Muscle of leg (tissue), 16 donors: ENCODE measurements at places on chromosomes 2 and 18.

GRCh38 chr2:145495590-145495989, 975.7 kb upstream of the ZEB2 start:
- no peaks in the 10 kb centered on the region for H3K36me3 ChIP-seq
- no peaks in the 10 kb centered on the region for H3K27me3 ChIP-seq
- no peak for DNase-seq
- H3K27ac ChIP-seq: no peak overlapping the region
- H3K4me3 ChIP-seq: no peak overlapping the region

- DNase-seq: no peak
- no peak overlapping the region for H3K4me3 ChIP-seq
- H3K4me1 ChIP-seq: peaks cover 6% of the 10 kb centered on the region
- no peaks in the 10 kb centered on the region for H3K36me3 ChIP-seq
- H3K27me3 ChIP-seq: no peaks in the 10 kb centered on the region
These were observed 24.8 kb upstream of the ACYP2 start for GRCh38 chr2:54090521-54091117.

DNA sequence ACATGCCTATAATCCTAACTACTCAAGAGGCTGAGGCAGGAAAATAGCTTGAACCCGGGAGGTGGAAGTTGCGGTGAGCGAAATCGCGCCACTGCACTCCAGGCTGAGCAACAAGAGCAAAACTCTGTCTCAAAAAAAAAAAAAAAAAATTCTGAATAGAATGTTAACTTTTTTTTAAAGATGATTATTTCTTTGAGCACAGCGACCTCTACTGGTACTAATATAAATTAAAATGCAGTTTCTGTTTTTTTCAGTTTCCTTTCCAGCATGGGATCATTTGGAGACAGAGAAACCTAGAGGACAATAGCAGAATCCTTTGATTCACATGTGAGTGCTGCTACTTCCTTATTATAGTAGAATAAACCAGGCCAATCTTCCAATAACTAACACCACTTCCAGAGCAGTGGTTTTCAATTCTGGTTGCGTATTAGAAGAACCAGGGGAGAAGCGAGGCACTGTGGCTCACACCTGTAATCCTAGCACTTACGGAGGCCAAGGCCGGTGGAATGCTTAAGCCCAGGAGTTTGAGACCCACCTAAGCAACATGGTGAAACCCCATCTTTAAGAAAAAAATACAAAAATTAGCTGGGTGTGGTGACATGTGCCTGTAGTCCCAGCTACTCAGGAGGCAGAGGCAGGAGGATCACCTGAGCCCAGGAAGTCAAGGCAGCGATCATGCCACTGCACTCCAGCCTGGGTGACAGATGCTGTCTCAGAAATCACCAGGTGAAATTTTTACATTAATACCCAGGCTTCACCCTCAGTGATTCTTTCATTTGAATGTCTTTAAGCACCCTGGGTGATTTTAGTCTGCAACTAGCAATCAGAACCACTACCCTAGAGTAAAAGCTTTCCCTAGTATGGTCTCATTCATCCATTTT, 10.1 kb downstream of the SRSF7 start:
- H3K36me3 ChIP-seq: peaks cover 44% of the 10 kb centered on the region
- H3K4me1 ChIP-seq: no peaks in the 10 kb centered on the region
- DNase-seq: peak; percentile 68
- H3K27me3 ChIP-seq: no peaks in the 10 kb centered on the region
- H3K27ac ChIP-seq: no peak overlapping the region

GRCh38 chr2:239600001-239600593, 199.3 kb upstream of the HDAC4 start:
- H3K27ac ChIP-seq: no peak overlapping the region
- H3K27me3 ChIP-seq: peaks cover 10% of the 10 kb centered on the region
- H3K36me3 ChIP-seq: no peaks in the 10 kb centered on the region

- no peak overlapping the region for H3K4me3 ChIP-seq
- no peaks in the 10 kb centered on the region for H3K27me3 ChIP-seq
These were observed 267.2 kb downstream of the CDH20 start for GRCh38 chr18:61600422-61600821.

- no peak overlapping the region for H3K27ac ChIP-seq
- H3K27me3 ChIP-seq: no peaks in the 10 kb centered on the region
- peaks cover 13% of the 10 kb centered on the region for H3K36me3 ChIP-seq
- DNase-seq: no peak
These were observed 8.9 kb upstream of the SPDYA start for GRCh38 chr2:28801726-28802125.

GRCh38 chr2:105748566-105748965, 3.9 kb downstream of the NCK2 start:
- DNase-seq: no peak
- no peaks in the 10 kb centered on the region for H3K27me3 ChIP-seq
- no peak overlapping the region for H3K27ac ChIP-seq

- H3K4me1 ChIP-seq: no peaks in the 10 kb centered on the region
- peaks cover 37% of the 10 kb centered on the region for H3K36me3 ChIP-seq
- no peak overlapping the region for H3K27ac ChIP-seq
- H3K4me3 ChIP-seq: no peak overlapping the region
- DNase-seq: no peak
These were observed 26.2 kb downstream of the GPATCH11 start for GRCh38 chr2:37110306-37111212.

DNA sequence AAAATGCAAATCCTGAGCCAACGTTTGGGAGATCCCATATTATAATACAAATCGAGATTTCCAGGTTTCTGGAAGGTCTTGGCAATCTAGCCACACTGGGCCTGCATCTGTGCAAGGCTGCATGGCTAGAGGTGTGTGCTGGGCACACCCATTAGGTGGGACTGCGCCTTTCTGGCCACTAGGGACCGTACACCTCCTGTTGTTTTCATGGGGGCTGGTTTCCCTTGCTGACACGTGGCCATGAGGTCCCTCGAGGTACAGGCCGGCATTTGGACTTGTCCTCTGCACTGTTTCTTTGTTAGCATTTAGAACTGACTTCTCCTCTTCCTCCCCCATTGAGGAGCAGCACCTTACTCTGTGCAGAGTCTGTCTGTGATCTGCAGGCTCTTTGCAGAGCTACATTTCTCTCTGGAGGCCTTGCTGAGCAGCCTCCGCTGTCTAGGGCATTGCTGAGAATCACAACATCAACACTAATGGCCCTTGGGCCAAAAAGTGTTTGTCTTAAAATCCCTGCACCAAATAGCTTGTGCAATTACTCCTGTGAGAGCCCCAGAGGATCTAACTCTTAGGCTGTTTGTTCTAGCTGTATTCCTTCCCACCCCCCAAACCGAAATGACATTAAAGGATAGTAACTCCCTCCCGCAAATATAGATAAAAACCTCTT, 131.2 kb downstream of the NEDD4L start:
- H3K4me1 ChIP-seq: peaks cover 9% of the 10 kb centered on the region
- H3K4me3 ChIP-seq: no peak overlapping the region
- DNase-seq: no peak

GRCh38 chr2:108184419-108184818, 55.3 kb upstream of the SULT1C3 start:
- no peaks in the 10 kb centered on the region for H3K27me3 ChIP-seq
- H3K27ac ChIP-seq: no peak overlapping the region
- no peak overlapping the region for H3K4me3 ChIP-seq
- H3K4me1 ChIP-seq: no peaks in the 10 kb centered on the region
- no peaks in the 10 kb centered on the region for H3K36me3 ChIP-seq
- DNase-seq: no peak

GRCh38 chr18:45046228-45046627, 365.5 kb downstream of the SETBP1 start:
- no peak for DNase-seq
- no peaks in the 10 kb centered on the region for H3K27me3 ChIP-seq
- H3K4me1 ChIP-seq: peaks cover 5% of the 10 kb centered on the region
- H3K4me3 ChIP-seq: no peak overlapping the region

DNA sequence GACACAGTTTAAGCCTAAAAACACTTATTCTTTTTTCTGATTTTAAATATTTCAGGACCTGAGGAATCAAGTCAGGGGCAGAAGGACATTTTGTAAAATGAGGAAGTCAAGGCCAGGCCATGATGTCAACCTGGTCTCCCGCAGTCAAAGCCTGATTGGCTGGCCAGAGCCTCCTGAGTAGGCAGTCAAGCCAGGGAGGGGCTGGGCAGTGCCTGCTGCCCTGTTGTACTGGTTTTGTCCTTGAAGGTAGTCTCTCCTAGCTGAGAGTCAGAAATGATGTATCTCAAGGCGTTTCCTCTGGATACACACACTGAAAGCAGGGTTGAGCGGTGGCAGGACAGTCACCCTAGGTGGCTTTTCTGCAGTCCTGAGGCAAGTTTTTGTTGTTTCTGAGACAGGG, 19.8 kb downstream of the CCT7 start:
- no peak overlapping the region for H3K4me3 ChIP-seq
- no peaks in the 10 kb centered on the region for H3K4me1 ChIP-seq
- no peak overlapping the region for H3K27ac ChIP-seq
- peaks cover 66% of the 10 kb centered on the region for H3K36me3 ChIP-seq

DNA sequence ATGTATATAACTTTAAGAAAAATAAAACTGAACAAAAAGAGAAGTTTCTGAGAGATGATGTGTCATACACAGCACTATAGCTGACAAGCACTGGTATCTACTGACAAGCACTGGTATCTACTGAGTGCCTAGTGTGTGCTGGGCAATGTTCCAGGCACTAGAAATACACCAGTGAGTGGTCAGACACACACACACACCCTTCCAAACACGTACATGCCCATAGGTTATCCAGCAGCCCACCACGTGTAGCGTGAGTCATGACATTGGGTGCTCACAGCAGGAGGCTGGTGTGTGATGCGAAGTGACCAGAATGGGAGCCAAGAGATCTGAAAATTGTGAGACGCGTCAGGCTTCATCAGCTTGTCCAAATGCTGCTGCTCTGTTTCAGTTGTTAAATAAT, 12.2 kb upstream of the GNAL start:
- H3K27ac ChIP-seq: no peak overlapping the region
- H3K4me3 ChIP-seq: no peak overlapping the region

DNA sequence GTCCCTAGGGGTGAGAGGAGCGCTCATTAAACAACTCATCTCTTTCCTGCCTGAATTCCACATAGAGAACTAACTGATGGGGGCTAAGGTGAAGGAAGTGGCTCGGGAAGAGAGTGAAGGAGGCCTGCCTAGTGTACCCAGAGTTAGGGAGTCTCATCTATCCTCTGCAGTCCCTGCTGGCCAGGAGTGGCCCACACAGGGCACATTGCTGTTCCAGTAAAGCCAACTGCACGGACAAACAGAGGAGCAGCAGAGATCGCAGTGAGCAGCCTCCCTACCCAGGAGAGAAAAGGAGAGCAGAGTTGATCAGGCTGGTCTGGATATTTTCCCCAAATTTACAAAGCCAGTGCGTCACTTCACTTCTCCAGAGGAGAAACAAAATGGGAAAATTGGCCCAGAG, 16.9 kb upstream of the FN1 start:
- H3K4me1 ChIP-seq: no peaks in the 10 kb centered on the region
- no peak overlapping the region for H3K4me3 ChIP-seq
- peak; percentile 69 for DNase-seq
- no peak overlapping the region for H3K27ac ChIP-seq

- H3K27me3 ChIP-seq: no peaks in the 10 kb centered on the region
- no peak overlapping the region for H3K27ac ChIP-seq
- H3K36me3 ChIP-seq: no peaks in the 10 kb centered on the region
- DNase-seq: no peak
- H3K4me1 ChIP-seq: no peaks in the 10 kb centered on the region
- H3K4me3 ChIP-seq: no peak overlapping the region
These were observed 2156.0 kb upstream of the PIK3C3 start for GRCh38 chr18:39799006-39799405.

DNA sequence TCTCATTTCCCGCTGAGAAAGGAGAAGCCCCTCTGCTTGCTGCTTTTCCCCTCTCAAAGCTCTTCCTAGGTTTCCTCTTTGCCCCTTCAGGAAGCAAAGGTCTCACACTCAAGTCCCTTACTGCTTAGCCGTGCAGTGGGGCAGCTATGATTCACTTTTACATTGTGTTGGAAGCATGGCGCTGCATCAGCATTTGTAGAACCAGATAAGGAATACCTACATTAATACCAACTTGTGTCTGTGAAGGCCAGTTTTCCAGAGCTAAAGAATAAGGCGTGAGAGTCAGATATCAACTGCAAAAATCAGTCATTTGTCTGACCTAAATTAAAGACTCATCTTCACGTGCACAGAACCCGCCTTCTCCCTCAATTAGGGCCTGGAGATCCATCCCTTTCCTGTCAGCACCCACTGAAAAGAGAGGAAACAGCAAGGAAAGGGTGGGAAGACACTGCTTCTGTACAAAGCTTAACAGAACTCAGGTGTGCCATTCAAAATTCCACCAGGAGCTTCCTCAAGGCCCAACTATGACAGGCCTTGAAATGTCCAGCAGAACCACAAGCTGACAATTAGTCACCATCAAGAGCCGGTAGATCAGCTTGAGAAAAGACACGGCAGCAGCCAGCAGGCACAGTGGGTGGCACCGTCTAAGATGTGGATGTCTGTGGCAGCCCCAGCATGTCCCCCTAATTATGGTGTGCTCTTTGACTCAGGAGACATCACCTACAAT, 16.1 kb upstream of the XDH start:
- H3K27me3 ChIP-seq: no peaks in the 10 kb centered on the region
- no peaks in the 10 kb centered on the region for H3K36me3 ChIP-seq
- H3K4me1 ChIP-seq: no peaks in the 10 kb centered on the region
- no peak for DNase-seq
- no peak overlapping the region for H3K27ac ChIP-seq
- H3K4me3 ChIP-seq: no peak overlapping the region

- H3K4me3 ChIP-seq: no peak overlapping the region
- H3K4me1 ChIP-seq: no peaks in the 10 kb centered on the region
- no peak for DNase-seq
- H3K27me3 ChIP-seq: no peaks in the 10 kb centered on the region
- no peaks in the 10 kb centered on the region for H3K36me3 ChIP-seq
These were observed 12.5 kb upstream of the SLC38A11 start for GRCh38 chr2:164967781-164968228.

GRCh38 chr2:236601316-236602202, 31.9 kb downstream of the ACKR3 start:
- peaks cover 15% of the 10 kb centered on the region for H3K27me3 ChIP-seq
- no peaks in the 10 kb centered on the region for H3K36me3 ChIP-seq

DNA sequence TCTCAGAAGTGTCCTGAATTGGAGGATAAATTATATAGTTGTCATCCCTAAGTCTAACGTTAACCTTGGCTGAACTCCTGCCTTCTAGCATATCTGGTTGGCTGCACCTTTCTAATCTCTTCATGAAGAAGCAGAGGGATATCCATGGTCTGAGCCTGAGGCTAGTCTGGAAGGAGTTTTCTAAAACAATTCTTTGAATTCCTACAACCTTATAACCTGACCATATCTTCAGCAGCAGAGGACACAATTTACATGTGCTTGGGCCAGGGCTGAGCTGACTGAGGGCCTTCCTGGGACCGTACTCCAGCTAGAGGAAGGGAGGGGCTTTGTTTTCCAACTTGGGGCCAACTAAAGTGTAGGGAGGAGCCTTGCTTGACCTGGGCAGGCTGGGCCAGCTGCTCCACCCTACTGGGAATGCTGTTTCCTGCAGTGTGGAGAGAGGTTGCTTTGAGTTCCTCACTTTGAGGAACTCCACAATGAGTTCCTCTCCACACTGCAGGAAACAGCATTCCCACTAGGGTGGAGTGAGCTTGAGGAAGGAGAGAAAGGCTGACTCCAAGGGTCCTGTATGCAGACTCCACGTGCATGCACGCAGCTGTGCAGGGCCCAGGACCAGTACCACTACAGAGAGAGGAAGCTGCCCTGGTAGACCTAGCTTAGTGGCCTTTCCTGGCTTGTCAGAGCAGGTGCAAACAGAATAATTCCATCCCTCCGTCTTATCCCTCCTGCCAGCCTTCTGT, 19.6 kb downstream of the CEP68 start:
- H3K36me3 ChIP-seq: peaks cover 76% of the 10 kb centered on the region
- H3K4me1 ChIP-seq: peaks cover 24% of the 10 kb centered on the region
- DNase-seq: peak; percentile 71
